Mammary microvascular endothelial cell (primary cell): ENCODE measurements at places on chromosomes 2 and 18. TPM values are rescaled to one million over a fixed set of nuclear protein-coding genes. Genes with fewer than 3 reads are reported as not detected.

The TWIST2 gene
- total RNA-seq = 0.10 and 0.20 TPM in 2 replicates

The GDF7 gene
- total RNA-seq = under 0.01 and 0.10 TPM in 2 replicates

The CYTIP gene
- total RNA-seq = not detected in 2 replicates

The VIT gene
- total RNA-seq = not detected in 2 replicates

The IMPA2 gene
- total RNA-seq = 5.9 and 8.7 TPM in 2 replicates

The RAX gene
- total RNA-seq = not detected in 2 replicates

The CNGA3 gene
- 0.05 TPM in 1 of 2 replicates, not detected in the other for total RNA-seq

The PLEK gene
- 0.05 TPM in 1 of 2 replicates, not detected in the other for total RNA-seq

The TRIM43 gene
- not detected in 2 replicates for total RNA-seq

The EMILIN1 gene
- 7.2 and 11.9 TPM in 2 replicates for total RNA-seq
